ENCODE measurements at places on chromosomes 6 and 20.

GRCh38 chr6:5422321-5422915, 161.1 kb downstream of the FARS2 start:
- peaks cover 1% of the 10 kb centered on the region for H3K36me3 ChIP-seq
- no peaks in the 10 kb centered on the region for H3K4me1 ChIP-seq
- H3K27ac ChIP-seq: no peak overlapping the region

DNA sequence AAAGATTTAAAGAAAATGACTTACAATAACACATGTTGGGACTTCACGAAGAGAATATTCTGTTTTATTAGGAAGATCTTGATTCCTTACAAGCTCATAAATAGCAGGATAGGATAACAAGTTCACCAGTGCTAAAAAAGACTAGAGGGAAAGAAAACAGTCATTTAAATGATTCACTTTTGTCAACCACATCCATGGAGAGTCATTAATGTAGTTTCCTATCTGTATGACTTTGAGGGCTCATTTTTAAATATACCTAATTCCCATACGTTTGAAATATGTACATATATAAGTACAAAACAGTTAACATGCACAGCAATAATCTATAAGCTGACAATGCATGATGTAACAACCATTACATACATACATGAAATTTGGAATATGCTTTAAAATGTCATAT, 111.1 kb downstream of the TBC1D32 start:
- H3K4me3 ChIP-seq: no peak overlapping the region
- H3K36me3 ChIP-seq: no peaks in the 10 kb centered on the region
- DNase-seq: no peak
- H3K4me1 ChIP-seq: no peaks in the 10 kb centered on the region

DNA sequence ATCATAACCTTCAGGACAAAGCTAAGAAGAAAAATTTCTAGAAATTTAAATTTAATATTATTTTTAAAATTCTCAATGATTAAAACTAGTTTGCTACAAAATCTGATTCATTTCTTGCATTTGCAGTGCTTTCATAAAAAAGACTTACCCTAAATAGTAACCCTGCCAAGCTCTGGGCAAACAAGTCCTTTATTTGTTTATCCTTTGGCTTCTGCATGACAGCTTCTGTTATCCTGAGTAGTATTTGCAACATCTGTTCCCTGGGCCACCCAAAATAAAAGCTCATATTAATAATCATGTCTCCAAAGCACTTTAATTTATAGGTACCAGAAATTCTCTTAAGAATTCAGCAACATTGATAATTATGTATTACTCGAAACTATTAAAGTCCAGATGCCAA, 101.3 kb downstream of the RALGAPA2 start:
- peaks cover 12% of the 10 kb centered on the region for H3K36me3 ChIP-seq
- no peak overlapping the region for H3K27ac ChIP-seq
- DNase-seq: no peak
- no peak overlapping the region for H3K4me3 ChIP-seq
- no peaks in the 10 kb centered on the region for H3K27me3 ChIP-seq

- H3K4me1 ChIP-seq: peaks cover 11% of the 10 kb centered on the region
- H3K4me3 ChIP-seq: no peak overlapping the region
- H3K27me3 ChIP-seq: peaks cover 29% of the 10 kb centered on the region
- no peak for DNase-seq
- H3K27ac ChIP-seq: no peak overlapping the region
Observed at GRCh38 chr6:46648869-46649492, 3.6 kb downstream of the CYP39A1 start.

GRCh38 chr20:13098720-13099355, 90.1 kb downstream of the SPTLC3 start:
- no peaks in the 10 kb centered on the region for H3K36me3 ChIP-seq
- no peak overlapping the region for H3K4me3 ChIP-seq
- no peak overlapping the region for H3K27ac ChIP-seq
- DNase-seq: no peak

DNA sequence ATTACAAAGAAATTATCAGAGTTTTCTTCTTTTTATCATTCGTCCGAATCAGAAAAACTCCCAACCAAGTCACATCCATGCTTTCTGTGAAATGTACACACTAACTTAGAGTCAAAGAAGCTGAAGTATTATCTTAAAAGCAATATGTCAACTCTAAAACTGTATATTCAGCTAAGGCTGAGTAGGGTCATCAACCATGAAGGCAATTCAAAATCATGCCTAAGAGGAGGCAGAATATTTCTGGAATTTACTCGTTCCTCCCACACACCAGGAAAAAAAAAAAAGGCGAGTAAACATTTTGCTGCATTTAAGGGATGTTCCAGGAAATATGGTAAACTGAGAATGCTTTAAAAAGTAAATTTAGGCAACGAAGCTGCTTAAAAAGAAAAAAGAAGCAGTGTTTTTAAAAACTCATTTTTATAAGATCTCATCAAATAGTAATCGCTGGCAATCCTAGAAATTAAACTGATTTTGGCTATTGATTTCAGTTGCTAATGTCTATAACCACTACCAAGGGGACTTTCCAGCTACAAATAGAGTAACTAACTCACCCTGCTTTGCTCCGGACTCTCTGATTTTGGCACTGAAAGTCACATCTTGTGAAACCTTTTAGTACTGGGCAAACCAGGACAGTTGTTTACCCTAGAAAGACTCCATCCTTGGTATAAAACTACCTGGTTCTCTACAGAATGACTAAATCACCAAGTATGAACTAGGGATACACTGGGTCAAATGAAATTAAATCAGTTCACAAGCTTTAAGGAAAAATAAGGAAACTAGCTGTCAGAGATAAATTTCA, 82.8 kb downstream of the MBOAT1 start:
- H3K4me3 ChIP-seq: no peak overlapping the region
- peaks cover 11% of the 10 kb centered on the region for H3K36me3 ChIP-seq
- H3K27me3 ChIP-seq: no peaks in the 10 kb centered on the region

GRCh38 chr6:111865049-111865585, 8.1 kb downstream of the FYN start:
- no peak for DNase-seq
- peak overlapping the region; percentile 45 for H3K4me3 ChIP-seq
- H3K36me3 ChIP-seq: peaks cover 67% of the 10 kb centered on the region
- H3K27ac ChIP-seq: peak overlapping the region; percentile 85

DNA sequence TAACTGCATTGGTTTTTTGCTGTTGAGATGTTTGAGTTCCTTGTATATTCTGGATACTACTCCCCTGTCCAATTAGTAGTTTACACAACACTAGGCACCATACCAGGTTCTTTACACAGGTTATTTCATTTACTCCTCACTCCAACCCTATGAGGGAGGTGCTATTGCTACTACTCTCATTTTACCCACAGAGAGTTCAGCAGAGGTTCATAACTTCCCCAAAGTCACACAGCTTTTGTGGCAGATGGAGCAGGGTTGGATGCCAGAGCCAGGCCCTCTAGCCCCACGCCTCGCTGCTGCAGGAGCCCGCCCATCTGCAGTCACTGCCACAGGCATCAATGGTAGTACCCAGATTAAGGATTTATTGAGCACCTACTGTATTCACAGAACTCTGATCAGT, 61.7 kb upstream of the MAP3K4 start:
- no peaks in the 10 kb centered on the region for H3K4me1 ChIP-seq
- no peak for DNase-seq
- no peak overlapping the region for H3K4me3 ChIP-seq
- H3K27me3 ChIP-seq: peaks cover 18% of the 10 kb centered on the region
- H3K36me3 ChIP-seq: peaks cover 1% of the 10 kb centered on the region

DNA sequence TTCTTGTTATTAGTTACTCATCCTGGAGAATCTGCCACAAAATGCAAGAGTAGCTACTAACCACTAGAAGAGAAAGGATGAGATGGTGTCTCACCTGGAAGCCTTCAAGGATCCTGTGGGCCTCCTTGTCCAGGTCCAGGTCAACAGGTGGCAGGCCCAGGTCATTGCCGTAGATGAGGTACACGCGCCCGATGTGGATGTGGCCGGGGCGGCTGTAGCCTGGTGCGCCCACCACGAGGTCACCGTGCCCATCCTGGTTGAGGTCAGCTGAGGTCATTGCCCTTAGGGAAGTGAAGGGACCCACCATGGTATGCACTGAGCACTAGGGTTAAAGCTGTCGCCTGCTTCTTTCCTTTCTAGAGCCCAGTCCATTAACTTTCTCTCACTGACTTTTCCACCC, 35.5 kb downstream of the GPLD1 start:
- H3K4me1 ChIP-seq: no peaks in the 10 kb centered on the region
- no peak overlapping the region for H3K27ac ChIP-seq
- H3K36me3 ChIP-seq: no peaks in the 10 kb centered on the region
- no peak for DNase-seq
- no peak overlapping the region for H3K4me3 ChIP-seq
- no peaks in the 10 kb centered on the region for H3K27me3 ChIP-seq

DNA sequence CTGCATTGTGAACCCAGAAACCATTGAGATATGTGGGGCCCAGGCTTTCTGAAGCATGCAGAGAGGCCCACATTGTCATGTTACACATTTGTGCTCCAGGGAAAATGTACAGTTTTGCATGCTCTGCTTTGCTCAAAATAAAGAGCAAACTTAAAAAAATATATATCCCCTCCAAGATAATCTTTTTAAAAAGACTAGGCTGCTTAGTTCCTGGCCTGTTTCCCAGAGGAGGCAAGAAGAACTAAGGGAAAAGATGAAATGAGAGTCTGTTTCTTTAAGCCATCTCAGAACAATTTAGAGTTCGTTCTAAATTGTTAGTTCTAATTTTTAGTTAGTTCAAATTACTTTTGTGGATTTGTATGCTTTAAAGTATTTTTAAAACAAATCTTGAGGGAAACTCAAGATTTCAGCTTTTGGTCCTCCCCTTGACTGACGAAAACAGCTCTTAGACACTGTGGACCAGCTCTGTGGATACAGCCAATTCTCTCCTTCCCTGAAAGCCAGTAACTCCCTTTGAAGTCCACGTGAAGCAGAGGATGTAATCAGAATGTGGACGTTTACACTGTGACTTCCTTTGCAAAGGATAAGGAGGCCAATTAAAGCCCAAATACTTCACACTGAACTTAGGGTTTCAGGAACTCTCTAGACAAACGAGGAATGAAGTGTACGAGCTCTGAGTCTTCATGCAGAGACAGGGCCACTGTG, 84.7 kb downstream of the CD164 start:
- peaks cover 13% of the 10 kb centered on the region for H3K27me3 ChIP-seq
- no peak for DNase-seq
- no peak overlapping the region for H3K4me3 ChIP-seq
- H3K4me1 ChIP-seq: no peaks in the 10 kb centered on the region
- no peak overlapping the region for H3K27ac ChIP-seq
- H3K36me3 ChIP-seq: no peaks in the 10 kb centered on the region

DNA sequence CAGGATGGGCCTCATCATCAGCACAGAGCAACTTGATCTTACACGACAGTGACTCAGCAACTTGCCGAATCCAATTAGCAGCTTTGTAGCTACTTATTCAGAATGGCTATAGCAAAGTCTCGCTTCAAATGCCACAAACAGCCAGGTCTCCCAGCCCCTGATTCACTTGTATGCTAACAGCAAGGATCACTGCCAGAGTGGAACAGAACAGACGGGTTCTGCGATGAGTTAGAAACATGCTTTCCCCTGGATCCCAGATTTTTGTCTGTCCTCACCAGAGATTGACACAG, 254.4 kb downstream of the NRN1 start:
- H3K27me3 ChIP-seq: no peaks in the 10 kb centered on the region
- H3K4me3 ChIP-seq: no peak overlapping the region
- no peaks in the 10 kb centered on the region for H3K4me1 ChIP-seq
- H3K27ac ChIP-seq: no peak overlapping the region
- DNase-seq: no peak
